ENCODE measurements at places on chromosomes 5 and 9.

DNA sequence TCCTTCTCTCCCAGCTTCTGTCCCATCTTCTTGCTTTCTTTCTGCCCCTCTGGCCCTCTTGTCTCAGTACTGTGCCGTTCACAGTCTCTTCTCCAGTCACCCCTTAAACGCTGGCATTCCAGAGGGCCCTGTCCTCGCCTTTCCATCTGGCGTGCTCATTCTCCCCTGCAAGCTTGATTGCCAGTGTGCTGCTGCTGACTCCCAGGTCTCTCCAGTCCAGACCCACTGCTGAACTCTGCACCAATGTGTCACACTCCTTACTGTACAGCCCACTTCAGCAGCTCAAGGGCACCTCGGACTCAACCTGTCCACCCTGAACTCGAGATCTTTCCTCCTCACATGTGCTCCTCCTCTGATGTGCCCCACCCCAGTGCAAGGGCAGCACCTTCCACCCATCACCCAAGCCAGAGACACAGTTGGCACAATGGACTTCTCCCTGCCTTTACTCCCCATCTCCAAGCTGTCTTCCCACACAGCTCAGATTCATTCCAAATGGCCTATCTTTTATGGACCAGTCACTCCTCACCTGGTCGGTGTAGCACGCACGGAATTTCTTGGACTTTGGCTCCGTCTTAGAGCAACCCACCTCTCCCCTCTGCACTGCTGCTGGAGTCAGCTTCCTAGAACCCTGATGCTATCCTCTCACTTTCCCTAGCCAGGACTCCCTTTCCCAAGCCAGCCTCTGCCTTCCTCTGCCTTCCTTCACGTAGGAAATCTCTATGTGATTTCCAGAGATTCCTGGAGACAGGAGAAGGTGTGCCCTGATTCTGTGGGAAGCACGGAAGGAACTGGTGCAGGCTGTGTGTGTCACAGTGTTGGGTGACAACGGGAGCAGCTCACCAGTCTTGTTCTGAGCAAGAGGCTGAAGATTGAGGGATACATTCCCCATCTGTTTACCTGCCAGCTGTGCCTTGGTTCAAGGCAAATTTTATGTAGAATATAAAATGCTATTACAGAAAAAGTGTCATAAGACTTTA is 26.0 kb upstream of the SLC2A8 start:
- DNase-seq, result no peak

- no peak for DNase-seq
Measured at GRCh38 chr9:135365013-135365768, 114.4 kb upstream of the PPP1R26 start.

DNA sequence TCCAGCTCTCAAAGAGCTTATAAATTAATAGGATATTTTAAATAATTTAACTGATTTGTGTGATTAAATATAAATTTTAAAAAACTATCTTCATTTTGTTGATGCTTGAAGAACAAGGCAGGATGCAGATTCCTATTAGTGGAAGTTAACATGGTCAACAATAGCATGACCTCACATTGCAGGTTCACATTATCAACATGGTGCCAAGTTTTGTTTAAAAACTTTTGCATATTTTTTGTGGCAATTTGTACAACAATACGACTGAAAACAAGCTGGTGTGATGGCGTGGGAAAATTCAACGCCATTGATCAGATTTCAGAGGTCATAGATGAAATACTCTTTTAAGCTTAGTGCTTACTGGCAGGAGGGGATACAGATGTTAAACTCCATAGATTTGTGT is 114.1 kb upstream of the MYO10 start:
- no peak for DNase-seq

GRCh38 chr9:73199886-73200285 is 48.2 kb downstream of the ANXA1 start:
- no peak for DNase-seq

- DNase-seq, result no peak
Measured at GRCh38 chr5:52757527-52757926, 30.2 kb upstream of the ITGA1 start.

DNA sequence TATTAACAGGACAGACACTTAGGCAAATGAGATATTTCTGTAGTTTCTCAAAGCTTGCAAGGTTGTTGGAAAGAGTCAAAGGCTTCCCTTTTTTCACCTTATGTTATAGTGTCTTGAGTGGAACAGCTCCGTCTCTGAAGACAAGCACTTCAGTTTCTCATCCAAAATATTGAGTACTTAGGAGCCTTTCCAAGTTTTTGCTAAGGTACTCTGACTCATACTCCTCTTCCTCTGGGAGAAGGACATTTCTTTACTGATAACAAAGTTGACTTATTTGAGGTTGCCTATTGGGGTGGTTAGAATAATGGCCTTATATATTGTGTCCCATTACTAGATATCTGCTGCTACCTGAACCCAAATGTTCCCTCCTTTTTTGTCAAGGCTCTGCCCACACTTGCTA is 869.6 kb downstream of the MAT2B start:
- DNase-seq, result no peak

- DNase-seq, result no peak
Measured at GRCh38 chr5:122772446-122772845, 2.4 kb upstream of the SNX2 start.

DNA sequence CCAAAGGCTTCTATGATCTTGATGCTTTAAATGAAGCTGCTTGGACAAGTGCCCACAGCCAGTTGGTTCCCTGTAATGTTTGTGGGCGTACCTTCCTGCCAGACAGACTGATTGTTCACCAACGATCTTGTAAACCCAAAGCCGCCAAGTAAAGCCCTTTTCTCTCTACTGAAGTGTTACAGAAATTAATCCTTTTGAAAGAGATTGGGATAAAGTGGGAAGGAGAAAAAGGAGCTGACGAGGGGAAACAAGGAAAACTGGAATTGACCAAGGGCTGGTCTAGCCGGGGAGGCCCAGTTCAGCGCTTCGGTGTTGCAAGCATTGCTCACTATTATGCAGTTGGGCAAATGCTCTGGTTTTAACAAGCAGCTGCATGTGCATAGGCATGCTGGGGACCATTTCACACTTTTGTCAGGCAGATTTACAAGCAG is 53.2 kb downstream of the ZNF474 start:
- no peak for DNase-seq

GRCh38 chr5:17288570-17288969 is 71.1 kb downstream of the BASP1 start:
- no peak for DNase-seq

GRCh38 chr5:116159006-116159405 is 74.2 kb downstream of the COMMD10 start:
- no peak for DNase-seq

DNA sequence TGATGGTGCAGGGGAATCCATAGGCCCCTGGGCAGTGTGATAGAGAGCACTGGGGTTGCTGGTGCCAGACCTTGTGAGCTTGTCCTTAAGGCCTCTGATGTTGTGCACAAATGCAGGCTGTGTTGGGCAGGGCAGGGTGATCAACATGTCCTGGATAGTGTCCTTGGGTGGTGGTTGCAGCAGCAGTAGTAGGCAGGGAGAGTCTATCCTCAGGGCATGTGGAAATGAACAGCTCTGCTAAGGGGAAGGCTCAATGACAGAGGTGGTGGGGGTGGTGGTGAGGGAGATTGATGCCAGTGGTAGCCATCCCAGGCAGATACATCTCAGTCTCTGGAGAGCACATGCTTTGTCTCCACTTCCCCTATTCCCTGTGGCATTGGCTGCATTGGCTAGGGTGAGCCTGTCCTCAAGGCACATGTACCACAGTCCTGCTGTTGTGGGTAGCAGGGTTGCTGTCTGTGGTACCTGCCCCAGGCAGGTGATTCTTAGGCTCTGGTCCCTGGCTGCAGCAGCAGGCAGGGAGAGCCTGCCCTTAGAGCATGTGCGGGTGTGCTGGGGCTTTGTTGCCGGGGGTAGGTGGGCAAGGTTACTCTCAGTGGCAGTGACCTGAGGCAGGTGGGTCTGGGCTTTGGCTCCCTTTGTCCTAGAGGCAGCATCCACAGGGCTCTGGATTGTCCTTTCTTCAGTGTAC is 111.1 kb downstream of the WDR70 start:
- no peak for DNase-seq

DNA sequence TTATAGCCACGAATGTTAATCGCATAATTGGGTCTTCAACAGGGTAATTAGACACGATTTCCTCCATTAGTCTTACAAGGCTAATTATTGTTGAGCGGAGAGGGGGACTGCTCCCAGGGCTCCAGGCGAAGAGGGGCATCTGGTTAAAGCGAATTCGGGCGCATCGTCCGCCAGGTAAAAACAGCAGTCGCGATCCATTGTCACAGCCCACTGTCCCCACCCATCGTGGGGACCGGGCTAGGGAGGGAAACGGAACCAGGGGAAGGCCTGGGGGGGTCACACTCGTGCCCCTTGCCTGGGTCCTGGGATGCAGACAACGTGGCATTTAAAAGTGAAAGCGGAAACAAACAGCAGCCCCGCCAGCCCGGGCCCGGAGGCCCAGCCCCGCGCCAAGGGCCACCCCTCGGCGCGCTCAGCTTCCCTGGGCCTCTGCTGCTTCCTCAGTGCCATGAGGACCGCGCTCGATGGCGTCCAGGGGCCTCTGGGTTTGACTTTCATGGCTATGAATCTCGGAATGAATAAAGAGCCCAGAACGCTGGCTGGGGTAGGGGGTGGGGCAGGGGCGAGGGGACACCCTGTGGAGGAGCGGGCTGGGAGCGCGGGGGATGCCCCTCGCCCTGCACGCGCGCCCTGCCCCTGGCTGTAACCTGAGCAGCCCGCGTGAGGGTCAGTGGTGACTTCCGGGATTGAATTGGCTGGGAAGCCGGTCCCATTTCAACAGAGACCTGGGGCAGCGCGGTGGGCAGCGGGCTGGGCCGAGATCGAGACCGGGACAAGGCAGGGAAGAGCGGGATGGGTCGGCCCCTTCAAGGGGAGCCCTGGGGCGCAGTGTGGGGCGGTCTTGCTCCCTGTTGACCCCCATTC is 99.9 kb downstream of the GTF3C4 start:
- peak; percentile 29 for DNase-seq

DNA sequence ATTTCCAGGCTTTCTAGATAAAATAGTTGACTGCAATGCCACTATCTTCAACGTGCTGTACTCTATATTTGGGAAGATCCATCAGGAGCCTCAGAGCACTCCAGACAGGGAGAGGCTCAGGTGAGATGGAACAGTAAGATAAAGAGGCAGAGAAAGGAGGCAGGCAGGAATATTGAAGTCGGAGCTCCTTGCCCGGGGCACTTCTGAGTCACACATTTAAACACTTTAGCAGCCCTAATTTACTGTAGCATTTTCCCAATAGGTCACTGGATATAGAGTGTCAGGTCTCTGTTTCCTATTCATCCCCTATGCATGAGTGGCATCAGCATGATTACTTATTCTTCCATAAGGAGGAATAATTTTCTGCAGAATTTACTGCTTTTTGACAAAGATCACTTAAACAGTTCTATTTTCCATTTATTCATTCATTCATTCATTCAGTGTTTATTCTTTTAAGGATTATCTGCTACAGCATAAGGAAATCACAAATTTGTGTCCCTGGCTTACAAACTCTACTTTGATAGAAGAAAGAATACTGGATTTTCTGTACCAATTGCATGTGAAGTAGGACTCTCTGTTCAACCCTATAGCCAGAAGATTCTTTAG is 170.7 kb downstream of the MAPKAP1 start:
- no peak for DNase-seq

GRCh38 chr5:7396713-7397454 is 946 bp downstream of the ADCY2 start:
- DNase-seq, result no peak

DNA sequence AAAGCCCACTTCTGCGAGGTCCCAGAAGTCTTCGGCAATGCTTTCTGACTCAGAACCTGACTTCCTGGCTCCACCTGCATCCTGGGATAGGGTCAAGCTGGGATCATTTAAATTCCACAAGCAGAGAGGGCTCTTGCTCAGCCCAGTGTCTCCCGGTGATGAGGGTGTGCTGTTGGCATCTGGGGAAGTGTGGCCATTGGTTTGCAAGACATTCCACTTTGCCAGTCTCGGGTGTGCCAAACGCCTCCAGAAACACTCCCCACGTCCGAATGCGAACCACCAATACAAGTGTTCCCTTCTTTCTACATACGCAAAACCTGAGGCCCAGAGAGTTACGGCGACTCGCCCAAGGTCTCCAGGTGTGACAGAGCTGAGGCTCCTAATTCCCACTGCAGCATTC is 43.1 kb upstream of the FCN2 start:
- DNase-seq, result no peak

DNA sequence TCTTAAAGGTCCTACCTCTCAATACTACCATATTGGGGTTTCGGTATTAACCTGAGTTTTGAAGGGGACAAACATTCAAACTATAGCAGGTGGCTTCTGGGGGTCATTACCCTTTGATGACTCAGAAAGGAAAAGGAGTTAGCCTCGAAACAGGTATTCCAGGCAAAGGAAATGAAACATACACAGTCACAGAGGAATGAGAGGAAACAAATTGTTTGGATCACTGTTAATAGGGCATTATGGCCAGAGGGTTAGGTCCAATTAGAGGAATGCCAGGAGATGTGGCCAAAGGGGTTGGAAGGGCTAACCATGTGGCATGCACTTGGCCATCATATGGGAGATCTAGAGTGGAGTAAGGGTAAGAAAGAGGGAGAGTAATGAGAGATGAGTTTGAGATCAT is 23.9 kb upstream of the NIM1K start:
- no peak for DNase-seq

- no peak for DNase-seq
Measured at GRCh38 chr5:159207222-159207685, 2.1 kb downstream of the RNF145 start.

DNA sequence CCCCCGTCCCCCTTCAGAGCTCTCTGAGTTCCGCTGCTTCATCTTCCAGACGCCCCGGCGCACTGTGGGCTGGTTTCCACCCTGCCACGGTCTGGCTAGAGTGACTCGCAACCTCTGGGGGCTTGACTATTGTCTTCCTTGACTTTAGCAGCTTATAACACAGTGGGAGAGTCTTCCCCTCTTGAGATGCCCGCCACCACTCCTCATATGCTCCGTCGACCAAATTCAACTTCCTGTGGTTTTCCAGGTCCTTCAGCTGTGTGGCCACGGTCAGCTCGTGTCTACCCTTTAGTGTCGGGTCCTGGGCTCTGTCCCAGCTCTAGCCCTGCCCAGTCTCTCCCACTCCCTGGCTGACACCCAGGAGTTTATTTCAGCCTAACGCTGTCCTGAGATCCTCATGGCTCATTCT is 28.2 kb upstream of the NCS1 start:
- no peak for DNase-seq

GRCh38 chr5:38653389-38653788 is 96.9 kb upstream of the LIFR start:
- DNase-seq, result no peak

GRCh38 chr5:76082772-76083554 is at the start of gene SV2C:
Gene SV2C, plus strand, starts transcription at chr5:76083383. Its CDS starts 48,368 bp downstream, at chr5:76131751.
- DNase-seq, result no peak

DNA sequence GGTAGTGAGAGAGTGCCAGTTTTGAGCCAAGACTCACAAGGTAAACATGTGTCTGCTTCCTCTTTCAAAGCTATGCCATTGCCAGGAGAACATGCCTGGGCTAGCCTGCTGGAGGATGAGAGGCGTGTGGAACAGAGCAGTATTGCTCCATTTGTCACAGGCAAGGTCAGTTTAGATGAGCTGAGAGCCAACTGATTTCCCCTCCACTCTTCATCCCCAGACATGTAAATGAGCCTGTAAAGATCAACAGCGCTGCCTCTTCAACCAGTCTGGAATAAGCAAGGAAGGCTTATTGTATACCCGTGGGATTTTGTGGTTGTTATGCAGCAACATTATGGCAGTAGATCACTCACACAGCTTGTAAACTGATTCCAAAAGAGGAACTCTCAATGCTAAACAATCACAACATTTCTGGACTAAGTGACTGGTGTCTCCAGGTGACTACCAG is 8.2 kb upstream of the GDNF start:
- no peak for DNase-seq

- no peak for DNase-seq
Measured at GRCh38 chr9:84667571-84668195, 1.8 kb upstream of the NTRK2 start.

All from stimulated activated CD8-positive, alpha-beta memory T cell treated with anti-CD3 and anti-CD28 coated beads, Interleukin-2, amount 100 ng/mL, for 1 hour (primary cell).